ENCODE measurements at places on chromosomes 4 and X. TPM values are rescaled to one million over a fixed set of nuclear protein-coding genes. Genes with fewer than 3 reads are reported as not detected.

AWAT1 gene
- 0.10 TPM for polyA plus RNA-seq

FAM199X gene
- 46.7 TPM for polyA plus RNA-seq

SNX25 gene
- 24.3 TPM for polyA plus RNA-seq

- DNase-seq, result no peak
These were observed 29.1 kb upstream of the BANK1 start for GRCh38 chr4:101761405-101761804.

GRCh38 chr4:5970381-5971077 lies 47.7 kb downstream of the C4orf50 start:
- DNase-seq, result no peak

DNA sequence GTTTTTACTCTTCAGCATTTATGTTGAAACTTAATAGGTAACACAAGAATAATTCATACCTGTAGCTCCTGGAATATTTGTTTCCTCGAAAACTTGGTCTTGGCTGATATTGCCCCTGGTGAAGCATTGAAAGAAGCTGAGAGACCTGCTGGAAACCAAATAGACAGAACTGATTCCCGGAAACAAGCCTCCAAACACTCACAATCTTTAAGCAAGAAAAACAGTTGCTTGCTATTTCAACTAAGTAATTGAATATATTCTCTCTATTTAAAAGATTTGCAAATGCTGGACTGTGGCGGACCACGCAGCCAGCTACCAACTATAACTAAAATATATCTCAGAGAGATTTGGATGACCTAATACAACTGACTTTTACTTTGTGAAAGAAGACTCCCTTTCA lies 3.6 kb downstream of the PCDH18 start:
- DNase-seq, result no peak

GRCh38 chr4:4854649-4855295 lies 4.7 kb upstream of the MSX1 start:
- DNase-seq, result no peak

DNA sequence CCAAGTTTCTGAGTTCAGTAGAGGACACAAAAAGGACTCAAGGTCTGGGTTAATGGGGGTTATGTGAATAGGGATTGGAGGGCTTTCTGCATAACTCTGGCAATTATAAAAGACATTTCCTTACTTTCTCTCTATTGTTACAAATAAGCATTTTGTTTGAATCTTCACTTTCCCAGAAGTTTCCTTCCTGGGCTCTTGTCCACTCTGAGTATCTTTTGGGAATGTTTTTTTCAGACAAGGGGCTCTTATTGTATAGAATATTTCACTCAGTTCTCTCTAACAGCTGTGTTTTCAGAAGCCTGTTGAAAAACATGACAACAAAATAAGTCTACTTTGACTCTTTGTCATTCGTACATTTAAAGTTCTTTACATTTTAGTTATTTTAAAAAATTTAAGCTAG lies 57.6 kb upstream of the MAP9 start:
- DNase-seq, result no peak

DNA sequence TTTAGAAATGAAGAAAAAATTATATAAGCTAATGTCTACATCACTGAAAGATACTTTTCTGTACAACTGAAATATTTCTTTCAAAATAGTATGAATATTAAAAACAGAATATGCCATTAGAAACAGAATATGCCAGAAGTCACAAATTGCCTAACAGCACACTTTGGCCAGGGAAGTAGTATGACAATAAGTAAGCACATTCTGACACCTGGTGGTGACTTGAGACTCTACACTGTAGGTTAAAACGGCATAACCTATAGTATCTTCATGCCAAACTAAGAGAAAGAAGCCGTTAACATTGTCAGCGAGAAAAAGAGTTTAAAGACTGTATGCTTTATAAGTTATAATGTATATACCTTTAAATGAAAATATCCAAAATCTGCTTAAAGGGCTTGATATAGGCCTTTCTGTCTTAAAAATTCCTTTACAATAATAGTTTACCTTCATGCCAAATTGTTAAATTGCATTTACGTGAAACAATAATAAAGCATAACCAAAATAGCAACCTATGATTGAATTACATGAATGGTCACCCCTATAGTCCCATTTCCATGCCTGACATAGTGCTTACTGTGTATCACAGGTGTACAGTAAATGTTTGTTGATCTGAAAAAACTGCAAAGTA lies 32.8 kb downstream of the FAM13A start:
- peak; percentile 67 for DNase-seq
